ENCODE measurements at places on chromosomes 2 and 18.

- DNase-seq = no peak
Observed at GRCh38 chr2:105753380-105753779, 8.7 kb downstream of the NCK2 start.

DNA sequence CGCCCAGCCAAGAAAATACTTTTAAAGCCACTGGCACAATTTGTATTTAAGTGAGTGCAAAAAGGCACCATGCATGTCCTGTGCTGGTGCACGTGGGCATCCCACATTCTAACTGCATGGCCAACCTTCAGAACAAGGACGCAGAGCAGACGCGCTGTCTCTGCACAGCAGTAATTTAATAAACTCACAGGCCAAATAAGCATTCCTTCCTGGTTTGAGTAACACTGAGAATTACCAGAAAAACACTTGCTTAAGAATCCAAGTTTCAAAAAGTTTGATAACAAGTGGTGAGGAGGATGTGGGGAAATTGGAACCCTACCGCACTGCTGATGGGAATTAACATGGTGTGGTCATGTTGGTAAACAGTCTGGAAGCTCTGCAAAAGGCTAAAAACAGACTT, 38.7 kb downstream of the RPL31 start:
- DNase-seq = no peak

DNA sequence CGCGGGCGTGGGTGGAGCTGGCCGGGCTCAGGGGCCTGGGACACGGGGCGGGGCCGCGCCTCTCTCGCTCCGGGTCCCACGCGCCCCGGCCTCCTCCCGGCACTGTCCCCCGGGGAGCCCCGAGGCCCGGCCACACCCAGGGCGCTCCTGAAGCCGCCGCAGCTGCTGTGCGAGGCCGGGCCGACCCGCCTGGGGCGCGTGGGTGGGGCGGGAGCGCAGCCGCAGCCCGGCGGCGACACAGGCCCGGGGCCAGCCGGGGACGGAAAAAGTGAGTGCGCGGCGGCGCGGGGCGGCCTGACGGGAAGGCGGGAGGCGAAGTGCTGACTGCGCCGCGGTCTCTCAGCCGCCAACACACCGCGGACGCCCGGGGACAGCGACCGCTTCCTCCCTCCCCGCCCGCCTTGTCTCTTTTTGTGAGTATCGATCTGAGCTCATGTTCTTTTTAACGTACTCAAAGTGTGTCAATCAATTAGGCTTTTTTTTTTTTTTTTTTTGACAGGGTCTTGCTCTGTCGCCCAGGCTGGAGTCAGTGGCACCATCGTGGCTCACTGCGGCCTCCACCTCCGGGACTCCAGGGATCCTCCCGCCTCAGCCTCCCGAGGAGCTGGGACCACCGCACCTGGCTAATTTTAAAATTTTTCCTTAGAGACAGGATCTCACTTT, 14.5 kb downstream of the PDCD1 start:
- peak; percentile 84 for DNase-seq

DNA sequence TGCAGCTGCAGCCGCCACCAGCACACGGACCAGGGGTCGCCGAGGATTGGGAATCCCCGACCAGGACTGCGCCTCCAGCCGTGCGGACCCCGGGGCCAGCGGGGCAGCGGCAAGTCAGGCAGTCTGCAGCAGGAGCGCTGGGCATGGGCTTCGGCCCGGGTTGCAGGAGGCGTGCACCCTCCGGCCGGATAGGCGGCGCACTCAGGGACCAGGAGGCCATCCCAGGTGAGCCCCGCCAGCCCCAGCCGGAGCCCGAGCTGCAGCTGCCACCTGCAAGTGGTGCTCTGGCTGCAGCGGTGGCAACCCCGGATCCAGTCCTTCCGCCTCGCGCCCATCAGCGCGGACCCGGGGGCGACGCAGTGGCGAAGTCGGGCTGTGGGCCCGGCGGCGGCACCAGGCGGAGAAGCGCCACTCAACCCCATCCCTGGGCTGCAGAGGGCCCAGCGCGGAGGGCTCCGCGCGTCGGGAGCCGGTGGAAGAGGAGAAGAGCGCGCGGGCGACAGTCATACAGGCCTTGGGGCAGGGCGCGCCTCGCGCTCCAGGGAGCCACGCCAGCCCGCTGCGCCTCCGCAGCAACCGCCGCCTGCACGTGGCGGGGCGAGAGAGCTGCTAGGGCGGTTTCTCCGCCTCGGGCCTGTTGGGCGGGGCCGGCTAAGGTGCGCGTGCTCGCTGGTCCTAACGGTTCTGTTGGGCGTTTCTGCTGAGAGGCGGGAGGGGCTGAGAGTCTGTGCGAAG, 73.8 kb downstream of the RPIA start:
- no peak for DNase-seq

Measured in T-helper 1 cell (primary cell).